Suppressor macrophage (primary cell): ENCODE measurements at places on chromosomes 7 and 10.
A peak's percentile ranks its signal among the peaks of the same experiment; 100 is the strongest.

- no peak for DNase-seq
Measured at GRCh38 chr7:26467541-26467940, 175.9 kb downstream of the SNX10 start.

DNA sequence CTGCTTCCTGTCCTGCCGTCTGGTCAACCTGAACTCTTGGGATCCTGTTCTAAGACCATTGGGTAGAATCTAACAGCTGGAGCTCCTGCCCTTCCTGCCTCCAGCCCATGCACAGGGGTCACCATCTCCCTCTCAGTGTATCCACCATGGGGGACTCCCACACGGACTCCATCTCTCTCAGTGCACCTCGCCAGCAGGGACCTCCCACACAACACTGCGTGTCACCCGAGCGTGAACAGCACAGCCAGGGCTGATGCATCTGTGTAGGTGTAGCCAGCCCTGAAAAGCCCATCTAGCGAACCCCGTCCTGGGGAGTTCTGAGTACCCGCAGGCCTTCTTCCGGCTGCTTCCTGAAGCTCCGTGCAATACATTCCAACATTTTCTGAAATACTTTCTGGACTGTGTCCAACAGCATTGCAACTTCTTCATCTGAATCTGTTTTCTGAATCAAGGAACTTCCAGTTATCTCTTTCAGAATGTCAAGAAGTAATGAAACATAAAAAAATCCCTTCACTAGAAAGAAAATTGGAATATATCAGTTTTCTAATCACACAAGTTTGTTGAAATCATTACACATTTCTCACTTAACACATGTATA, 52.5 kb downstream of the NCAPG2 start:
- no peak for DNase-seq

- no peak for DNase-seq
Measured at GRCh38 chr10:34760606-34761005, 54.5 kb downstream of the PARD3 start.

DNA sequence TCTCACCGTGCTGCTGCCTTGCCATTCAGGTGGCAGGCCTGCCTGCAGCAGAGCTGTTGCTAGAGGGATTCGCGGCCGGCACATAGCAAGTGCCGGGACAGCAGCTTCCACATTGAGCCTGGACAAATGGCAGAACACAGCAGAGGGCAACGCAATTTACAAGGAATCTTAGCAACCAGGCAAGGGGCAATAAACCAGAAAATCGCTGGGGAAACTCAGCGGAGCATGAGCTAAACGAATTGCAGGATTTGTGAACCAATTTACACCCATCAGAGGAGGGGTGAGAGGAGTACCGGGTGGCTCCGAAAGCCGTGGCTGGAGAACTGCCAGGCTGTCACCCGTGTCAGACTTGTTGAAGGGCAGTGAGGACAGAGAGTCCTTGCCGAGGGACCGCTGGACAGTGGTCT, 58.6 kb upstream of the LOXL4 start:
- no peak for DNase-seq

- peak; percentile 33 for DNase-seq
Measured at GRCh38 chr7:37186753-37187152, 261.9 kb downstream of the ELMO1 start.

DNA sequence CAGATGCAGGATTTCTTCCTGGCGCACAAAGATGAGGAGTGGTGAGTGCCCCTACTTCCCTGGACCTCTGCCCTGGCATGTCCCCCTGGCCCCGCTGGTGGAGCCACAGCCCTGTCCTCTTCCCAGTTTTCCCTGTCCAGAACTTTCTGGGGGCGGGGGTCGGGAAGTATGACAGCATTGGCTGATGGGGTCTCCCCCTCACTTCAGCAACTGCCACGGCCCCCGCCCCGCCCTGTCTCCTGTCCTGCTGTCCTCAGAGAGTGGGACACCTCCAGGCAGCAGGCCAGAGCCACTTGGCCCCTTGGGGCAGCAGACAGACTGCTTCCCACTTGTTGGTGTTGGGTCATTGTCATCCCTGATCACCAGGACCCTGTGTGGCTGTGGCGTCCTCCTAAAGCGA, 7.3 kb downstream of the SRRT start:
- DNase-seq = no peak

DNA sequence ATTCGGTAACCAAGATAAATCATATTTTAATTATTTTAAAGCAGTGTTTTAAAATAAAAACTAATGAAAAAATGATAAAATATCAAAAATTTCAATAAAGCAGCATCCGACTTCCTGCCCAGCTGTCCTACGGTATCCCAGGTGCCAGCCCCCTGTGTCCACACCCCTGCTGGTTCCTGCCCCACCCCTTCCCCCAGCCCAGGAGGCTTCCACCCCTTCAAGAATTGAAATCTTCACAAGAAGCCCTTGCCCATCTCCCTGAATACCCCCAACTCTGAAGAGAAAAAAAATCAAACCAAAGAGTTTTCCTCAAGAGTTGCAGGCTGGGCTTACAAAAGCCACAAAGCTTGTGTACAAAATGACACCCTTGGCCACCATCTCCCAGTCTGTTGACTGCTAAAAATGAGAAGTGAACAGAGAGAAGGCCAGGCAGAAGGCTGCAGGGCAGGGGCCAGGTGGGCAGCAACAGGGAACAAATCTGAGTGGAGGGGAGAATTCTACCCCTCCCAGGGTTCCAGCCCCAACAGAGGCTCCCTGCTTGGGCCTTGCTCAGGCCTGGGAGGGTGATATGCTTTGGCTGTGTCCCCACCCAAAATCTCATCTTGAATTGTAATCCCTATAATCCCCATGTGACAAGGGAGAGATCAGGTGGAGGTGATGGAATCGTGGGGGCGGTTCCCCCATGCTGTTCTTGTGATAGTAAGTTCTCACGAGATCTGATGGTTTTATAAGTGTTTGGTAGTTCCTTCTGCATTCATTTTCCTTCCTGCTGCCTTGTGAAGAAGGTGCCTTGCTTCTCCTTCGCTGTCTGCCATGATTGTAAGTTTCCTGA, 14.5 kb downstream of the GPRIN2 start:
- no peak for DNase-seq
